Neuronal stem cell (in vitro differentiated cells): ENCODE measurements at places on chromosomes 7 and 10.

GRCh38 chr7:14309432-14309831 is 320.0 kb upstream of the ETV1 start:
- no peak for DNase-seq

GRCh38 chr10:63058236-63058635 is 74.9 kb upstream of the NRBF2 start:
- DNase-seq, result no peak

GRCh38 chr10:26689399-26689798 is 8.1 kb upstream of the PDSS1 start:
- DNase-seq, result no peak

DNA sequence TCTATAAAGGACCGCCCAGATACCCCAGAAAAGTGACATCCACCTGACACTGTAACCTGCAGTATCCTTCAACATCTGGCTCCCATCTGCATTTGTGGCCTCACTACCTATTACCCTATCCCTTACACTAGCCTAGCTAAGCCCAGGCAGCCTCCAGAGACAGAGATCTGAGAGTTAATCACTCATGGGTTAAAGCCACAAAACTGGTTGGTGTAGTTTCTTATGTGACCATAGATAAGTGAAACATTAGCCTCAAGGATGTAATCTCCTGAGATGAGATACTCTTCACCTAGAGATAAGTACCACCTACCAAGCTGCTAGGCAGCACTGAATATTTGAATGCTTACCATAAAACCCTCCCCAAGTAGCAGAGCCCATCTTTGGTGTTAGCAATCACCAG is 35.4 kb downstream of the CTTNBP2 start:
- no peak for DNase-seq

- DNase-seq, result no peak
These were observed 18.8 kb downstream of the REEP3 start for GRCh38 chr10:63539994-63540393.

DNA sequence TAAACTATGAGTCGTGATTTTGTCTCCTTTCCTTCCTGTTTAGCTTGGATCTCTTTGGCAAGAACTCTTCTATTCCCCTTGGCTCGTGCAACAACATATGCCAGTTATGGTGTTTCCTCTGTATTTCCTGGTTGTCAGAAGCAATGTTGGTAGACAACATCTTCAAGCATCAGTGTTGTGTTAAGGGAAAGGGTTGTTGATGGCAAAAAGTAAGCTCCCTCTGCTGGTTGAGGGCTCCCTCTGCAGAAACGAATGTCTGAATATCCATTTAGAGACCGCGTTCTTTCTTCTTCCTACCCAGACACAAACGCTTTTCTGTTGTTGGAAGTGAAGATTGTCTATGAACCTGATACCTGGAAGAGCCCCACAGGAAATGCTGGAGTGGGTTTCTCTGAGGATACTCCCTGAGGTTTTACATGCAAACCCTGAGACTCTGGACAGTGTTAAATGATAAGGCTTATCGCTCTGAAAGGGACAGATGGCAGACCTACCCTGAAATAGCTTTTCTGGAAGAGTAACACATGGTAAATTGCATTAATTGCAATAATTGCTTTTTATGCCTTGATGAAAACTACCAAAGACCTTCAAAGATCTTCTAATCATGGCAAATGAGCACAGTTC is 23.5 kb upstream of the C1QL3 start:
- no peak for DNase-seq

- DNase-seq, result peak; percentile 17
These were observed 580 bp downstream of the MRPS16 start for GRCh38 chr10:73251683-73252444.

DNA sequence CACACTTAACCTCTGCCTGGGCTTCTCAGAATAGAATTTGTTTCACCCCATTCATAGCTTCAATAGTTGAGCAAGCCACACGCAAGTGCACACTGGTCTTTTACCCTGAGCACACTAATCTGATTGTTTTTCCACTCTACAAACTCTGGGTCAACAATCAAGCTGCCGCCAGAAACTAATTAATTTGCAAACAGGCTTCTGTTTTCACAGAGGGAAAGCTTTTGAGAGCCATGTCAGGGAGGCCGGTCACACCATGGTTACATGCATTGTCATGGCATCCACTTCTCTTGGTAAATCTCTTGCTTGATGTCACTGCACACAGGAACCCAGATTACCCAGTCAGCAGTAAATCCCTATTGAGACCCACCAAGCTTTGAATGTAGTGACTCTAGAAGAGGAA is 154.2 kb downstream of the SEMA3A start:
- DNase-seq, result peak; percentile 86

DNA sequence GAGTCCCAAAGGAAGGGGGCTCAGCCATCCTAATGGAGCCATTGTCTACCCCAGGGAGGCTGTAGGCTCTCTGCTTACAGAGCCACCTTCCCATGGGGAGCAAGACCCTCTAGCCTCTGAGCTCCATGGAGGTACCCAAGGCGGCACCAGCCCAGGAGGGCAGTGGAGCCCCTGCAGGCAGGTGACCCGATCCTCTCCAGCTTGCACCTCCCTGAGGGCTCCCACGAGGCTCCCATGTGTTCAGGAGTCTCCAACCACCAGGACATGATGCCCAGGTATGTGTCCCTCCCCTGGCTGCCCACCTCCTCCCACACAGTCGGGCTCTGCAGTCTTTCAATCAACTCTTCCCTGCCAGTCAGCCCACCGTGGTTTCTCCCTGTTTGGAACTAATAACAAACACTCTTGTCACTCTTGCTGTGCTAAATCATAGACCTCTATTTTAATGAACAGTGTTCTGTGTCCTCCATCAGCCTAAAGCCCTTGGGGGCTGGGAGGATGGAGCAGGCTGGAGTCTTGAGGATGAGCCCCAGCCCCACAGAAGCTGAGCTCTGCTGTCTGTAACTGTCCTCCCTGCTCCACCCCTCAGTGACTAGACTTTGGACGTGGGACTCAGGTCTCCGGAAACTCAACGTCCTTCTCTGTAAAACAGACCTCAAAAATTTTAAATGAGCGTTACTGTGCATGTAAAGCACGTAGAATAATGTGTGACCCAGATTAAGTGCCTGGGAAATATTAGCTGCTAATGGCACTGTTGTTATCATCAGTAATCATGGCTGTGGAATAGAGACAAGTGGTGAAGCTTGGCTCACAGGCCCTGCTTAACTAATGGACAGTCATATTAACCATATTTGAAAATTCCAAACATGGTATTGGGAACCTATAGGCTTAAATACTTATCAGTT is 298.9 kb downstream of the WDR37 start:
- DNase-seq, result no peak

GRCh38 chr7:112116894-112117293 is 89.3 kb downstream of the DOCK4 start:
- DNase-seq, result no peak

- DNase-seq, result no peak
These were observed 290.2 kb upstream of the SEMA3C start for GRCh38 chr7:81209059-81209458.
